ENCODE measurements at places on chromosomes 1 and 21. TPM values are rescaled to one million over a fixed set of nuclear protein-coding genes. Genes with fewer than 3 reads are reported as not detected.

DNA sequence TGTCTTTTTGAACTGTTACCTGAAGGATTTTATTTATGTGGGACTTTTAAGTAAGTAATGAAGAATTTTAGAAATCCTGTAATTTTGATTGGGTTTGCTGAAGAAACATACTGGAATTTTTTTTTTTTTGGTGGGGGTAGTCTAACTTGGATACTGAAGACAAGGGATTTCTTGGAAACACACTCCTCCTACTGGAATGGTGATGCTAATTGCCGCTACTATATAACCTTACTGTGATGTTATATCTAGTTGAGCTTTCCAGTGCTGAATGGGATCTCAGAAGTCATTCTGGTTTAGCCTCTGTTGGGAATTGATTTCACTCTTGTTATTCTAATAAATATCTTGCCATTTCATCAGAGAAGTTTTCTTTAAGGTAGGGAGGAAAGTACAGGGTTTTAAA, 8.4 kb downstream of the PPP2R5A start:
- DNase-seq = no peak

Gene WDR64
- not detected for total RNA-seq

Gene ARHGEF16
- total RNA-seq = not detected

GRCh38 chr1:113686891-113687618, 72.2 kb downstream of the PHTF1 start:
- DNase-seq = no peak

Gene DNASE2B
- not detected for total RNA-seq

Gene TMEM183A
- total RNA-seq = 123 TPM

DNA sequence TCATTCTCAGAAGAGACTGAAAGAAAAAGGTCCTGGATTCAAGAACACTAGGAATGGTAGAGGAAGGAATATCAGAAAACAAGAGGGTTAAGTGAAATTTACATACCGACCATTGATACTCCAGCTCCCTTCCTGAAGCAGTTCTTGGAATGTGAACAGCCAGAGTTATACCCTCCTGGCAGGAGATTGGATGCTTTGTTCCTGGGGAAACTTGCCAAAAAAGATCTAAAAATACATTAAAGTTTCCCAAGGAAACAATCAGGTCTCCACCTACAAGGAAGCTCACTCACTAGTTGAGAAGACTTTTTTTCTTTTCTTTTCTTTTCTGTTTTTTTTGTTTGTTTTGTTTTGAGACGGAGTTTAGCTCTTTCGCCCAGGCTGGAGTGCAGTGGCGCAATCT, 91.1 kb downstream of the HLX start:
- DNase-seq = no peak

Gene RYR2
- total RNA-seq = 0.26 TPM

Gene KRTAP21-2
- total RNA-seq = not detected

DNA sequence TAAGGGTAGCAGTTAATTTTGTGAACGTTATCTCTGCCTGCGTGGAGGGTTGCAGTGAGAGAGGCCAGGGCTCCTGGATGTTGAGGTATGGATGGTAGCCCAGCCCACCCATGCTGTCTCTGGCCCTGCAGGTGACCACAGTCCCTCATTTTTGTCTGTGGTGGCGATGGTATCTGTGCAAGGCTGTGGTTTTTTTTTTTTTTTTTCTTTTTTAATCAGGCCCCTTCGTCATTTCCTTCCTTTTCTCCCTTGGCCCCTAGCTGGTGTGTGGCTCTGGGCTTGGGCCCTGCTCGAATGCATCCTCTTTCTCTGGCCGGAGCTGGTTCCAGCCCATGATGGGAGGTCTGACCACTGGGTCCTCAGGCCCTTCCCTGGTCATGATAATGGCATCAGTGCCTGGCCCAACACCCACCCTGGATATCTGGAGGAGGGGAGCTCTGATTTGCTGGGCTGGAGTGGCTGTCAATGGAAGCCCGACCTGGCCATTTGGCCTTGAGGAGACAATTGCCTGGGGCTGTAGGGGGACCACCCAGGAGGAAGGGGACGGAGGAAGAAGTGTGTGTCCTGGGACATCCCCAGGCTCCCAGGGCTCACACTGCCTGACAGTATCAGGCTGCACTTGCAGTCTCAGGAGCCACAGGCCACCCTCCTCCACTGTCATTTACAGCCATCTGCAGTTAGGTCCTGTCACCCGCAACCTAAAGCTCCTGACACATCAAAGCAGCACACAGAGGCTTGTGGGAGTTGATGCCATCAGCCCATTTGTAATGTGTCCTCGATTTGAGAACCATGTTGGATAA, 8.1 kb upstream of the RNF187 start:
- DNase-seq = no peak

DNA sequence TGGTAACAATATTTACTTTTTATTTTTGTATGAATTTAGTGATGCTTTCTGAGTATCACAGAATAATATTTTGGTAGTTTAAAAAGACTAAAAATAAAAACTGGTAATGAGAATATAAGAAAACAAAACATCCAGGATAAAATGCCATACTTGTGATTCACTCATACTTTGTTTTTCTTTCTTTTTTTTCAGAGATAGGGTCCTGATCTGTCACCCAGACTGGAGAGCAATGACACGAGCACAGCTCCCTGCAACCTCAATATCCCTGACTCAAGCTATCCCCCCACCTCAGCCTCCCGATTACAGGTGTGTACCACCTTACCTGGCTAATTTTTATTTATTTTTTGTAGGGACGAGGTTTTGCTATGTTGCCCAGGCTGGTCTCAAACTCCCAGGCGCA, 64.2 kb upstream of the ADAM30 start:
- no peak for DNase-seq

DNA sequence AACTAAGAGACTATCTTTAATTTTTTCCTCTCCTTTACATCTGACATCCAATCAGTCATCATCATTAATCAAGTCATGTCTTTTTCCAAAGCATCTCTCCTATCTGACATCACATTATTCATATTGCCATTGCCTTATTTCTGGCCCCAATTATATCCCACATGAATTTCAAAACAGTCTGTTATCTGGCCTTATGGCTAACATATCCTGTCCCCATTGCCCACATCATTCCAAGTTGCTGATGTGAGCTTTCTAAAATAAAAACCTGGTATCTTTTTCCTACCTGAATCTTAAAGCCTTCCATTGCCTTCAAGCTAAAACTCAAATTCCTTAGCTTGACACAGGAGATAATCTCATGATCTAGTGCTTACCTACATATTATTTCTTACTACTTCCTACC, 283.9 kb downstream of the LRRC40 start:
- DNase-seq = no peak

Gene MYOCOS
- total RNA-seq = not detected

DNA sequence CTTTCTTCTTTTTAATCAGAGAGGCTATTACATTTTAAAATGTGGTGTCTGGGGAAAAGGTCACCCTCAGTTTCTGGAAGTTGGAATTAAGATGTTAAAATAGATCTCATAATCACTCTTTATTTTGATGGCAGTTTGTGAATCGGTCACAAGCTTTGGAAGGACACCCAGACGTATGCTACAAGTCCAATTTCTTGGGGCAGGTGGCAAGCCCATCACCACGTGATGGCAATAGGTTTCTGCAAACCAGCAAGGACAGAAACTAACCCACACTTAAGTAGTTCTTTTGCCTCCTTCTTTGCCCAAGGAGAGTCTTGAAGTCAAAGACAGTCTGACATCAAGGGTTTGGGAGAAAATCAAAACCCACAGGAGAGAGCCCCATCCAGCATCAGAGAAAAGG, 72.9 kb downstream of the C1orf87 start:
- no peak for DNase-seq

Gene ADCY10
- total RNA-seq = not detected

Gene SPRR2E
- total RNA-seq = not detected

- no peak for DNase-seq
These were observed 914 bp upstream of the ADGRB2 start for GRCh38 chr1:31765041-31765467.

- no peak for DNase-seq
These were observed 208.6 kb upstream of the DEPDC1 start for GRCh38 chr1:68705466-68705865.

Gene SLAMF1
- not detected for total RNA-seq

DNA sequence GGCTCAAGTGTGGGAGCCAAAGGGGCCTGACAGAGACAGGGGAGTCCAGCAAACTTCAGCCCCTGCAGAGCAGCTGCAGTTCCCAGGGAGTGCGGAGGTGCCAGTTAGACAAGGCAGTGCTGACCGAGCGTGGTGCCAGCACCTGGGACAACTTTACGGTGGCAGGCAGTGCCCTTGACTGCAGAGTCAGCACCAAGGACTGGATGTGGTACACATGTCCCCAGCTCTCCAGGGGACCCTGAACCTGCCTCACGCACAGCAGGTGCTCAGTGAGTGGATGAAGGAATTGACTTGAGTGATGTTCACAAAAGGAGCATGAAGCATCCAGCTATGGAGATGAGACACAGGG, 296.5 kb downstream of the SIPA1L2 start:
- DNase-seq = no peak

Gene CASZ1
- 1.2 TPM for total RNA-seq

Gene UBL4B
- total RNA-seq = not detected

Gene LCE2B
- total RNA-seq = not detected

DNA sequence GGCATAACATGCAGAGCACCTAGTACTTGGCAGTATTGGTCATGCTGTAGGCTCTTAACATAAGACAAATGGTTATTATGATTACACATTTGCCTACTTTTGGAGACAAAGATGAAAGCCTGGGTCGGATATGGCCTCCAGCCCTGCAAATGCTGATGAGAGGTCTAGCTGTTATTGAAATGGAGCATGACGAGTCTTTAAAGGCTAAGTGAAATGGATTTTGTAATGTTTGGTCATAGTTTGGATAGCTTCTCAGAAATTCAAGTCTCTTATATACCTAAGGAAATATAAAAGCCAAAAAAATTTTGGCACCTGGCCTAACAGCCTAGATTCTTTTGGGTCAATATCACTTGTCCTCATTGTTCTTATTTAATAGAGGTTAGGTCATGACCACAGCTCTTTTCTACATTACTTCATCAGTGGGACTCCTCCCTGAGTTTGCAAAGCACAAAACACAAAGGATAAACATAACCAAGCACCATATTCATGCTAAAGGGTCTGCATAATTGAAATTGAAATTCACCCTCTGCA, 69.2 kb upstream of the WLS start:
- peak; percentile 53 for DNase-seq

GRCh38 chr1:55706397-55706796, 491.2 kb upstream of the USP24 start:
- DNase-seq = no peak

DNA sequence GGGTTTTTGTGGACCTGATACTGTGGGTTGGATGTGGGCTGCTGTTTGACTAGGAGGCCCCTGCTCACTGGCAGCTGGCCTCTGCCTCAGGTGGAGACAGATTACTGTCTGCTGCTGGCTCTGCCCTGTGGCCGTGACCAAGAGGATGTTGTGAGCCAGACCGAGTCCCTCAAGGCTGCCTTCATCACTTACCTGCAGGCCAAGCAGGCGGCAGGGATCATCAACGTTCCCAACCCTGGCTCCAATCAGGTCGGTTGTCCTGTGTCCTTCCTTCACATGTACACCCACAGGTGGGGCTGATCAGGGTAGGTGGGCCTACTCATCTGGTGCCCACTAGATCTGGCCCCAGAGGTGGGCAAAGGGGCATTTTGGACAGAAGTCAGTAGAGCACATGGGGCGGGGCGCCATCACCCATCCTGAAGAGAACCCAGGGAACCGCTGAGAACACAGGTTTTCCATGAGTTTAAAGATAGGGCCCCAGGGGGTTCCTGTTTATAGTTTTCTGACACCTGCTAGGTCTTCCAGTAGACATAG, 37.2 kb downstream of the ZBTB17 start:
- DNase-seq = no peak

DNA sequence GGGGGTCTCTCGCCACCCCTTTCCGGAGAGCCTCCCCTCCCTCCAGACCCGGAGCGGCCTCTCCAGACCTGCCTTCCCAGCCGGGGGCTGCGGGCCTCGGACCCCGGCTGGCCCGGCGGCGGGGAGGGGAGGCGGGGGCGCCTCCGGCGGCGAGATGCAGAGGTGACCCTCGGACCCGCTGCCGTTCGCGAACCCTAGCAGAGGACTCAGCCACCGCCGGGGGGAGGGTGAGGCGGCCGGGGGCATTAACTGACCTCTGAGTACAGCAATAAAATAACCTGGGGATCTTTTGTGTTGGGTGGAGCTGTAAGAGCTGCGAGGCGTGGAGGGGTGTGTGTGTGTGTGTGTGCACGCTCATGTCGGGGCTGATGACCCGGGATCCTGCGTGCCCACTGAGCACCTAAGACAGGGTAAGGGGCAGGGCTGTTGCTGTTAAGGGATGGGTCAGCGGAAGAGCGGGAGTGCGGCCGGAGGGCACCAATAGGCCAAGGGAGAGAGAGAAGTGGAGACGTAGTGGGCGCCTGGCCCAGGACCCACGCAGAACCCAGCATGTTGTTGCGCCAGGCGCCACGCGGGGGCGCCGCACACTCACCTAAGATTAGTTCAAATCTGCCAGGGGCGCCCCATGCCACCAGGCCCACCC, 6.3 kb downstream of the HAPLN2 start:
- peak; percentile 43 for DNase-seq

DNA sequence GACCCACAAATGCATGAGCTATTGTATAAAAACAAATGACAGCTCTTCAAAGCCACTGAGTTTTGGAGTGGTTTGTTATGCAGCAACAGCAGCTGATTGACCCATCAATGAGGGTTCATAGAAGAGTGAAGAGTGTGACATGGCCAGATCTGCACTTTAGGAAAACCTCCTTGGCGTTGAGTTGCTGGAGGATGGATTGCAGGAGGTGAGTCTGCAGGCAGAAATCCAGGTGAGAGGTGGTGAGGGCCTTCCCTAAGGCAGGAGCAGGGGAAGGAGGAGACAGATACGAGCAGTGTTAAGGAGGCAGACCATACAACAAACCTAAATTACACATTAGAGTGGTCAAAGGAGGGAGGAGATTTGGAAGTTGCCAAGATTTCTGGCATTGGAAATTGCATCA, 169.3 kb upstream of the CSF3R start:
- DNase-seq = no peak

DNA sequence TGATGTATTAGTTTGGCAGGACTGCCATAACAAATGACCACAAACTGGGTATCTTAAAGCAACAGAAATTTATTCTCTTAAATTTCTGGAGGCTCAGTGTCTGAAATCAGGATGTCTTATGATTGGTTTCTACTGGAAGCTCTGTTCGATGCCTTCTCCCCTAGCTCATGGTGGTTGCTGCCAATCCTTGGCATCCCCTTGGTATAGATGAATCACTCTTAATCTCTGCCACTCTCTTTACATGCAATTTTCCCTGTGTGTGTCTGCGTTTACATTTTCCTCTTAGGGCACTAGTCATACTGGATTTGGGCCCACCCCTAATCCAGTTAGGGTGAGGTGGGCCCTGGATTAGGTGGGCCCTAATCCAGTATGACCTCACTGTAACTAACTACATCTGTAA, 54.7 kb upstream of the MPC2 start:
- DNase-seq = peak; percentile 85

DNA sequence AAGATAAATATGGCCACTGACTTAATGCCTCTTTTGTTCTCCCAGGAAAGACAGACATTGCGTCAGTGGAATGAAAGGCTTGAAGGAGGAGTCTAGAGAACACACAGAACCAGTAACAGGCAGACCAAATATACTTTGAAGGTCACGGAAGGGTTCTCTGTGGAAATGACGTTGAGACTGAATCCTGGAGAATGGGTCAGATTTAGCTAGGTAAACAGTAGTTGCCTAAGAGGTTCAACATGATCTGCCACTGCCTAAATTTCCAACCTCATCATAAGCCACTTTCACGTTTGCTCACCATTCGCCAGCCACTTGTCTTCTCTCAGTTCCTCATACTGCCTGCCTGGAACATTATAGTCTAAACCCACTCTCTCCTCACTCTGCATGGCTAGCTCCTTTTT, 20.5 kb downstream of the PLA2G4A start:
- DNase-seq = no peak

Measured in MG63 (cell line).